ENCODE measurements at places on chromosomes 13 and 19.

DNA sequence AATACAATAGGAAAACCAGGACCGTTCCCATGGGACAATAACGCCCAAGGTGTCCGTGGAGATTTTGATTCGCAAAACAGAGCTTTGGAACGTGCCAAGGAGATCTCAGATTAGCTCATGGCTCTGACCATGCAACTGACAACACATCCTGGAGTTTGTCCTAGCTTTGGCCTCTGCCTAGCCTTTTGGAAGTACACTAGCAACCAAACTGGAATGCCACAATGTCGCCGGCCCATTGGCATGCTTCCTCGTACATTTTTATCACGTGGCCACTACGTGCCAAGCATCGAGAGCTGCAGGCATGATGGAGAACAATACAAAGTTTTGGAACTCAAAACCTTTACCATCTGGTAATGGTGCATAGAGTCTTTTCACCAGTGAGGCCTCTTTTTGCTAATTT is 256.5 kb downstream of the DCLK1 start:
- no peak for DNase-seq

- no peak for DNase-seq
Measured at GRCh38 chr19:29662604-29663404, 2.5 kb upstream of the PLEKHF1 start.

DNA sequence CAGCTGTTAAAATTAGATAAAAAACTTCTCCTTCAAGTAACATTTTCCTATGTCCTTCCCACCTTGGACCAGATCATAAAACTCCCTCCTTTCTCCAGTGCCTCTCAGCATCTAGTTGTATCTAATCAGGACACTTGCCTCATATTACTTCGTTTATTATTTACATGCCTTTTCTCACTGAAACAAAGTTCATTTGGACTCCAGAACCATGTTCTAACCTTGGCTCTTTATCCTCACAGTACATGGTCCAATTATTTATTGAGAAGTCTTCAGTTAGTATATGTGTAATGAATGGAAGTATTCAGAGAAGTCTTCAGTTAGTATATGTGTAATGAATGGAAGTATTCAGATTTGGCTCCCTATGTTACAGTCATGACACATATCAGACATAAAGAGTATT is 342.7 kb downstream of the OXGR1 start:
- DNase-seq, result no peak

GRCh38 chr13:73765651-73766384 is 368.4 kb downstream of the KLF12 start:
- peak; percentile 96 for DNase-seq

GRCh38 chr19:48344892-48345291 is 18.8 kb downstream of the TMEM143 start:
- no peak for DNase-seq

DNA sequence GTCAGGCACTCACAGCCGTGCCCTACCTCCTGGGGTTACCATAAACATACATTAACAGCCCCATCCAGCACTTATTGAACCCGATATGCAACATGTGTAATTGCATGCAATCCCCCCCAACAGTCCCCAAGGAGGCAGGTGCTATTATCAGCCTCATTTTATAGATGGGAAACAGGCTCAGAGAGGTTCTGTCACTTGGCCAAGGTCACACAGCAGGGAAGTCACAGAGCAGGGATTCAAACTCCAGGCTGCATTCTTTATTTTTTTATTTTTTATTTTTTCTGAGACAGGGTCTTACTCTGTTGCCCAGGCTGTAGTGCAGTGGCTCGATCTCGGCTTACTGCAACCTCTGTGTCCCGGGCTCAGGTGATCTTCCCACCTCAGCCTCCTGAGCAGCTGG is 38.4 kb upstream of the TNFAIP8L1 start:
- no peak for DNase-seq

- no peak for DNase-seq
Measured at GRCh38 chr13:113589251-113589960, 4.9 kb downstream of the TFDP1 start.

DNA sequence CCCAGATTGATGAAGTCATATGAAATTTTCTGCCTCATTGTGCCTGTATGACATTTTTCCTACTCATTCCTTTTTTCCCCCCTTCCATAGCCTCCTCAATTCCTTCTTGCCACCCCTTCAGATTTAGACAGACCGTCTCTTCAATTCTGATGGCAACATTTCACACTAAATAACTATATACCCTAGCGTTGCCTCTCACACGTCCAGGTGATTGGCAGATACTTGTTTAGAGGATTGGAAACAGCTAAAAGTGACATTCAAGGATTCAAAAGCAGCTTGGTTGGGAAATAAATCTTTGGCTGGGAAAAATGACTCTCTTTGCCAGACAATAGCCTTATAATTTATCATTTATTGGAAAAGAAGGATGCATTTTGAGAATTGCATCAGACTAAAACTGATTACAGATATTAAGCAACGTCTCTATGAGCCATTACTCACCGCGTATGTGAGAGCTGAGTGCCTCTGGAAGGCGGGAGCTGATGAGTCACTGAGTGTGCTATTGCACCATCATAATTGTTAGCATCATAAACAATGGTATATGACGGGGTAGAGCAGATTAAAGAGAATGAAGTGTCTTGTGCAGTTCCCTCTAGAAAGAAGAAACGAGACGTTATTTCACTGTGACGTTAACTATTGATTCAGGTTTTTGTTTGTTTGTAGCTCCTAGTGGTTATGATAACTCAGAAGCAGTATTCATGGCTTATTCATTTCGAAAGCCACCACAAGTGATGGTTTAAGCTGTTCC is 61.1 kb upstream of the FAM216B start:
- DNase-seq, result no peak

DNA sequence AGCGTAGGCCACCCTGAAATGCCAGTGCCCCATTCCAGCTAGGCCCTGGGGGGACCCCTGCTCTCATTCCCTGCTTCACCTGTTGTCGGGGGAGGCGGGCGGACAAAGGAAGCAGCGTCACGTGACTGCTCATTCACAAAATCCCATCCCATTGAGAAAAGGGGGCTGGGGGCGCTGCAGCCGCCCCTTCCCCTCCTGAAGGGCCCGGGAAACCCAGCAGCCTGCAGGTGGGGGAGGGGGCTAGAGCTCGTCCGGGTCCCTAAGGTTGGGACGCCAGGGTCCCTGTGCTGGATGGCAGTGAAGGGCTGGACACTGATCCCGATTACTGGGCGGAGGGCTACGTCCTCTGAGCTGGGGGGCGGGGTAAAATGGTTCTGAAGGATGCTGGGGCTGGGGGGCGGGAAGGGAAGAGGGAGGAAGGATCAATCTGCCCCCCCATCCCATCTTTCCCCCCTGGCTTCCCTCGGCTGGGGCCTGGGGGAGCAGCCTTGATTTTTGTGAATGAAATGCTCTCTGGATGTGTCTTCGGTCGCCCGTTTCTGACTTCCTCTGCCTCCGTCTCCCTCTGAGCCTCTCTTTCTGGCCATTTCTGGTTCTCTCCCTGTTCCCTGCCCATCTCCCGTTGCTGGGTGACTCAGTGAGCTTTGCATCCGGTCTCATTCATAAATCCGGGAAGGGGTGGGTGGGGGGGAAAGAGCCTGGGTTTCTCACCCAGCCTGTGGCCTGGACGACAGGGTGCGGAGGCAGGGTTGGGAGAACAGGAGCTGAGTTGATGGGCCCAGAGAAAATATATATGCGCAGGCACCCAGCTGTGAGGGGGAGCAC is 816 bp downstream of the SPRED3 start:
- peak; percentile 64 for DNase-seq

- no peak for DNase-seq
Measured at GRCh38 chr13:47407808-47408207, 511.0 kb upstream of the HTR2A start.

DNA sequence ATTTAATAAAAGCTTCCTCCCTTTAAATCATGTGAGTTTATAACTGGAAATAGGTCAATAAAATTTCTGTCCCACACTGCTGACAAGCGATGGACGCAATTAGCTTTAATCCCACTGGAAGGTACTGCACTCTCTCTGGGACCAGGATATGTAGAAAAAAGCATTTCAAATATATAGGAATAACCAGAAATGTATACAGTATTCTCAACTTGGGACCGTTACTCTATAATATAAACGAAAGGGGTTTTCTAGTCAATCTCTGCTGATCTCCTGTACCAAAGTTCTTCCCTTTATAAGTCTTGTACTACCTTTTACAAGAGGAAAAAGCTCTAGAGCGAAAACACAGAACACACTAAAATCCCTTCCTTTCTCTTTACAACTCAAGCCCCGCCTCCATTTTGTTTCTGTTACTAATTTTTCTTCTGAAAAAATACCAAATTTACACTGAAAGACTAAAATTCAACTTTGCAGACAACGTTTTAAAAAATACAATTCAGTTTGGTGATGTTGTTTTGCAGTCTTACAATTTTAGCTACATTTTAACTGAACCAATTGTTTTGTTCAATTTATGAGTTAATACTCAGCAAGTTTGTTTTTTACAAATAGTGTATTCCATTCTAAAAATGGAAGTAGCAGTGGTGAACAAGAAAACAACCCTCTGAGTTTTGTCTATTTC is 1.7 kb upstream of the USPL1 start:
- DNase-seq, result peak; percentile 82

GRCh38 chr13:113648216-113648610 is 9.8 kb downstream of the ATP4B start:
- DNase-seq, result no peak

- DNase-seq, result no peak
Measured at GRCh38 chr13:36456577-36456976, 24.3 kb downstream of the CCNA1 start.

- no peak for DNase-seq
Measured at GRCh38 chr13:85657942-85658341, 141.3 kb downstream of the SLITRK6 start.

DNA sequence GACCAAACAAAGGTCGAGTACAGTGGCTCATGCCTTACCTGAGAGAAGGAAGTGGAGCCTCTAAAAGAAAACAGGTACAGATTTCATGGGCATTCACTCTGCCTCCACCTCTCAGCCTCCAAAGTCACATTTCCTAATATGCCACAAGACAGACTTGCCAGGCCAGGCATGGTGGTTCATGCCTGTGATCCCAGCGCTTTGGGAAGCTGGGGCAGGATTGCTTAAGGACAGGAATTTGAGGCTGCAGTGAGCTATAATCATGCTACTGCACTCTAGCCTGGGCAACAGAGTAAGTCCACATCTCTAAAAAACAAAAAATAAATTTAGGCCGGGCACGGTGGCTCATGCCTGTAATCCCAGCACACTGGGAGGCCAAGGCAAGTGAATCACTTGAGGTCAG is 10.9 kb upstream of the DNMT1 start:
- DNase-seq, result no peak

GRCh38 chr19:35000647-35001501 is 751 bp downstream of the GRAMD1A start:
- DNase-seq, result peak; percentile 69

DNA sequence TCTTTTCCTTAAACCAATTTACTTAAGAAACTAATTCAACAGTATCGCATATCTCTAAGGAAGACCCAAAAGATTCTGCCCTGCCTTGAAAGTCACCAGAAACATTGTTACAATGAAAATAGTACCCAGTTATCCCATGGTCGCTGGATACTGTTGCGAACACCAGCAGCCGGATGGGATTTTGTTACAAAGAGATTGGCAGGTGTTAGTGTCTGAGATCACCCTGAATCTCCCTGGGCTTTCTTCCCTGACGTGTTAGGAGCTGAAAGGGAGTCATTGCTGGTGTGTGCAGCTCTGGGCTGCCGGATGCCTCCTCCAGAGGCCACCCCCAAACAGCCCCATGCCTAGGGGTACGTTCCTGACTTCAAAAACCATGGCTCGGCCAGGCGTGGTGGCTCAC is 38.2 kb downstream of the PTPRS start:
- DNase-seq, result no peak

Measured in eye (tissue), 1 donor.